ENCODE measurements at places on chromosomes 16 and 17. TPM values are rescaled to one million over a fixed set of nuclear protein-coding genes. Genes with fewer than 3 reads are reported as not detected.

MOSMO gene
- 11.4 TPM for total RNA-seq

PHAF1 gene
- 16.5 TPM for total RNA-seq

KCNJ18 gene
- not detected for total RNA-seq

GRCh38 chr17:80471922-80472321, 4.5 kb downstream of the NPTX1 start:
- peak; percentile 34 for DNase-seq

GRCh38 chr16:27205423-27206065, 2.2 kb downstream of the KDM8 start:
- DNase-seq = no peak

GRCh38 chr17:76270127-76270592, 5.0 kb downstream of the UBALD2 start:
- DNase-seq = peak; percentile 63

GRCh38 chr17:37463039-37463438, 26.7 kb upstream of the DUSP14 start:
- DNase-seq = no peak

- DNase-seq = no peak
These were observed 6.1 kb upstream of the PHF12 start for GRCh38 chr17:28957277-28957991.

- DNase-seq = no peak
These were observed 19.0 kb downstream of the GPR179 start for GRCh38 chr17:38324772-38325171.

All from activated CD8-positive, alpha-beta T cell treated with anti-CD3 and anti-CD28 coated beads, Interleukin-2, amount 10 ng/mL, durations not matched to agents 7 days and 5 days (primary cell).